ENCODE measurements at places on chromosomes 7 and 10.

- DNase-seq, result no peak
Observed at GRCh38 chr10:21891439-21891838, 112.1 kb downstream of the DNAJC1 start.

- DNase-seq, result no peak
Observed at GRCh38 chr7:137135654-137136350, 207.7 kb downstream of the PTN start.

DNA sequence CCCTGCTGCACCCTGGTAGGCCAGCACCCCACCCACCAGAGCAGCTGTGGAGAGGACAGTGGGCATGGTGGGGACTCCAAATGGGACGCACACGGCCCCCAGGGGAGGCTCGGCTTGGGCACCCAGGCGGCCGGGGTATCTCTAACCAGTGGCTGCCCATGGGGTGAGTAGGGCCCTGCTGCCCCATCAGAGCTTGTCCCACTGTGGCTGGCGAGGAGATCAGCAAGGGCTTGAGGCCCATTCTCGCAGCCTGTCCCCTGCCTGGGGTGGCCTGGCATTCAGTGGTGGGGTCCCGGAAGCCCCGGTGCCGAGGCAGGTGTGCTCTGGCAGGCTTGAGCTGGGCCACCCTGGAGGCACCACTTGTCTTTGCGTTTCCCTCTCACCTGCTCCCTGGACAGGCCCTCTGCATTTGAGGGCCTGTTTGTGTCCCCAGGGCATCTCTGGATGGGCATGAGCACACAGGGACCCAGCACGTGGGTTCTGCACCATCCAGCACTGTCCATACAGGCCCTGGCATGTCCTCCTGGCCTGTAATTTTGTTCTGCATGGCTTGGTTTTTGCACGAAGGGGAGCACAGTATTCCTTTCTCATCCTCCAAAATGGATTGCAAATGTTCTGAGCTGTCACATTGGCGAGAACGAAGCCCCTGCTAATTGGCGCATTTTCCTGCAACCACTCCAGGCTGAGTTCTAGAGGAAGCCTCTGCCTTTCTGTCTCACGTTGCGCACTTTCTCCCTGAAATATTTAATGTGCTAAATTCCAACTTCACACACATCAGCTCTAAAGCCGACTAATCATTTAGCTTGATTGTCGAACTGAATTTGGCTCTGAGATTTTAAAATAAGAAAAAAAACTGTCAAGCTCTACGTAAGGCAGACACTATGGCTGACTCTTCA, 27.2 kb downstream of the PWWP2B start:
- DNase-seq, result no peak

DNA sequence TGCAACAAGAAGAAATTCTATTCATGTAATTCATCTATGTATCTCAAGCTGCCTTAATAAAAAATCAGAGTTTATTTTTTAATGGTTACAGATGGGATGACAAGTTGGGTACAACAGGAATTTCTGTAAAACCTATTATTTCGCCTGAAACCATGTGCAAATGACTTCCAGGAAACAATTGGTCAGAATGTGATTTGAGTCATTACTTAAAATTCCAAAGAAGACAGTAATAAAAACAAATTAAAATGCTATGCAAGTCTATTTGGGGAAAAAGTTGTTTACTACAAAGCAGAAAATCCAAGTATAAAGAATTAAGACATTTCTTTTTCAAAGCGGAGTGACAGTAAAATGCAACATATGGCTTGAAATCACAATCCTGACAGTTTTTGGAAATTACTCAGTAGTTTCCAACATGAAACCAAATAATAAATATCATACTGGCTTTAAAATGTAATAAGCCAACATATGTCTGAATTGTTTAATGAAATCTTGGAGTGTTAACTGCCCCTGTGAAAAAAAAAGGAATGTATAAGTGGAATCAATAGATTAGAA, 41.5 kb upstream of the SEMA3C start:
- DNase-seq, result no peak

DNA sequence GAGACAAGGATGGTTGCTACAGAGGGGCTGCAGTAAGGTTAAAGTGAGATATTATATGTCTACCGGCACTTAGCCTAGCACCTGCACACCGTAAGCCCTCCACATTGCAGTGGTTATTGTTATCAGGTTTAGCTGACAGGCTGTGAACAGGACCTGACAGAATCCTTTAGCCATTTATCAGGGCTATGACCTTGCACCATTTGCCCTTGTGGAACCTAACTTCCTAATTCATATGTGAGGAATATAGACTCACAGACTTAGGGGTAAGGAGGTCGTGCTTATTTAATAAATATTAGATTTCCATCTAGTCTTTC, 10.1 kb downstream of the NCOA4 start:
- no peak for DNase-seq

GRCh38 chr10:59823111-59823510, 69.9 kb upstream of the MRLN start:
- no peak for DNase-seq

DNA sequence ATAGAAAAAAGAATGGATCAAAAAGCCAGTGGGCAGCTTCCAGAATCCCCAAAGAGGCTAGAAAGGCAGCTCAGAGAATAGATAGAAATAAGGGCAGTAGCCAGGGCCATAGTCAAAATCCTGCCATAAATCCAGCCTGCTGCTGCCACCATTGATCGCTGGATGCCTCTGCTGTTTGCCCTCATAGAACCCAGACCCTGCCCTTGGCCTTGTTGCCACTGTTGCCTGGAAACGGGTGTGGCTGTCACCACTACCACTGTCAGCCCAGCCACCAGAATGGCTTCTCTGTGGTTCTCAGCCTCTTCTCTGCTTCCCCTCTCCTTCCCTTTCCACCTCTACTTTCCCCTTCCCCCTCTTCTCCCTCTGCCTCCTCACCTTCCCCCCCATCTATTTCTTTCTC, 57.8 kb downstream of the HHEX start:
- DNase-seq, result no peak

GRCh38 chr10:63667596-63668480, 146.6 kb downstream of the REEP3 start:
- DNase-seq, result no peak

GRCh38 chr10:13787015-13787421, 200.3 kb downstream of the PRPF18 start:
- DNase-seq, result peak; percentile 48

- no peak for DNase-seq
Observed at GRCh38 chr10:62054408-62054807, 152.9 kb downstream of the ARID5B start.

DNA sequence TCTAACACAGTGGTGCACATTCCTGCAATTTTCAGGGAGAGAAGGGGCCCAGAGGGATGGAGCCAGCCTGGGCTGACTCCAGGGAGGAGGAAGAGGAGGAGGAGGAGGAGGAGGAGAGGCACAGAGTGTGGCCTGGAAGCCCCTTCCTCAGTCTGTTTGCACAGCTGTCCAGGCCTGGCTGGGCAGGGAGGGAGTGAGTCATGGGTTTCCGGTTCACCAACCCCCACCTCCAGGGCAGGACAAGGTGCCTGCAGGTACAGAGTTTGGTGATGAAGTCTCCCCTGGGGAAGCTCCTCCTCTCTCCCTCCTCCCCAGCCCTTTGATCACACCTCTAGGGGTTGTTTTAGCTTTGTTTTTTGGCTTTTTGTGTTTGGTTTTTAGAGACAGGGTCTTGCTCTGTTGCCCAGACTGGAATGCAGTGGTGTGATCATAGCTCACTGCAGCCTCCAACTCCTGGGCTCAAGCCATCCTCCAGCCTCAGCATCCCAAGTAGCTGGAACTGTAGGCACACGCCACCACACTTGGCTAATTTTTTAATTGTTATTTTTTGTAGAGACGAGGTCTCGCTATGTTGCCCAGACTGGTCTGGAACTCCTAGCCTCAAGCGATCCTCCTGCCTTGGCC, 77.5 kb upstream of the CUX1 start:
- no peak for DNase-seq

- DNase-seq, result no peak
Observed at GRCh38 chr10:77600640-77601039, 37.0 kb downstream of the KCNMA1 start.

DNA sequence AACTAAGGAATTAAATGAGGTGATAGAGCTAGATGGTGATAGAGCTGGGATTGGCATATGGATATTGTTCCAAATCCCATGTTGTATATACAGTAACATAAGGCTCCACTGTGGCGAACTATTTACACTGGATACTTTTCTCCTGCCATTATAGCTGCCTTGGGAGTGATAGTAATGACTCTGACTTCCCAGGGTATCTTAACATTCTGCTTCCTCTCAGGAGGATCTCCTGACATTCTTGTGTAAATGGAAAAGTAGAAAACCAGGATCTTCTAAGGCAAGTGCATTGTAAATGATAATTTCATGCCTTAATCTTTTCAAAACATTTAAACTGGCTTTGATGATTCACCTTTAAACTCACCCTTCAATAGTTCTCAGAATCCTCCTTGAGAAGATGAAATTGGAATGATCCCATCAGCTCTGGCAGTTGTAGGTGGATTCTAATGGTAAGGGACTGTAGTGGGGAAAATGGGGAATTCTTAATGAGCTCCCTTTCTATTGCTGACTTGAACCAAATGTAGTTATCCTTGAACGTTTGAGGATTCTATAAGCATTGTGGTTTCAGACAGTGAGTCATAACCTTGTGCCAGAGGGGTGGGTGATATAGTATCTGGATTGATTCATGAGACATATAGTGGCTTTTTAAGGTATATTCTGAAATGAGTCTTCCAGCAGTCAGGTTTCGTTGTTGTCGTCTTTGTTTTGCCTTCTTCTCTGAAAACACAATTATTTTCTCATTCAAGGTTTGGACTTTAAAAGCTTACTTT, 450.0 kb downstream of the SUGCT start:
- no peak for DNase-seq

DNA sequence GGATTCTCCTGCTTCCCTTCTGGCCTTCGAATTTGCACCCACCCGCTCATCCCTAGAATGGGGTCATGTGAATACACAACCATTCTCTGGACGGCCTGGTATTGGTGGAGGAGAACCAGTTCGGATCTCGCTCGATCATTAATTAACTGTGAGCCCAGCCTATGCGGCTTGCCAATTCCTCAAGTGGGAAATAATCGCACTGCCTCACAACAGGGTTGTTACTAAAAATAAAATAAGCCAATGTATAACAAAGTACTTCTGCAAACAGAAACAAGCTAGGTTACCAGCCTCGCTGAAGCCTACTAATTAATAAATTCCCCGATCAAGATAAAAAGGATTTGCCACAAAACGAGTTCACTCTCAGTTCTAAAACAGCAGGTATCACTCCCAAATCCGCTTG, 16.2 kb downstream of the CTBP2 start:
- DNase-seq, result no peak

DNA sequence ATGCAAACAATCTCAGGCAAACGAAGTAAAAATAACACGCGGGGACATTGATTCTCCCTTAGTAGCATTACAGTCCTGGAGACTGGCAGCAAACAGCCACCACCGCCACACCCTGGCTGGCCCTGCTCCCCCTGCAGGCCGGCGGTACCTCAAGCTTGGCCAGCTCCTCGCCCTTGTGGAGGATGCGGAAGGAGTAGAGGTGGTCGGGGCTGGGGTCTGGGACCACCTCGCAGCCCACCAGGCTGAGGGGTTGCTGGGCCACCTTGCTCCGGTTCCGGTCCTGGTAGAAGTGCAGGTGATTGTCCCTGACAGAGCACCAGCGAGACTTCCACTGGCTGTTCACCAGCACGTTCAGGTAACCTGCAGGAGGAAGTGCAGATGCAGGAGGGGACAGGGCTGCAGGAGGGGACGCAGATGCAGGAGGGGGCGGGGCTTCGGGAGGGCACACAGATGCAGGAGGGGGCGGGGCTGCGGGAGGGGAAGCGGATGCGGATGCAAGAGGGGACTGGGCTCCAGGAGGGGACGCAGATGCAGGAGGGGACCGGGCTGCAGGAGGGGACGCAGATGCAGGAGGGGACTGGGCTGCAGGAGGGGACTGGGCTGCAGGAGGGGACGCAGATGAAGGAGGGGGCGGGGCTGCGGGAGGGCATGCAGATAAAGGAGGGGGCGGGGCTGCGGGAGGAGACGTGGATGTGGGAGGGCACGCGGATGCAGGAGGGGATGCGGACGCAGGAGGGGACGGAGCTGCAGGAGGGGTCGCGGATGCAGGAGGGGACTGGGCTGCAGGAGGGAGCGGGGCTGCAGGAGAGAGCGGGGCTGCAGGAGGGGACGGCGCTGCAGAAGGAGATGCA, 65.7 kb downstream of the VWA2 start:
- peak; percentile 10 for DNase-seq

DNA sequence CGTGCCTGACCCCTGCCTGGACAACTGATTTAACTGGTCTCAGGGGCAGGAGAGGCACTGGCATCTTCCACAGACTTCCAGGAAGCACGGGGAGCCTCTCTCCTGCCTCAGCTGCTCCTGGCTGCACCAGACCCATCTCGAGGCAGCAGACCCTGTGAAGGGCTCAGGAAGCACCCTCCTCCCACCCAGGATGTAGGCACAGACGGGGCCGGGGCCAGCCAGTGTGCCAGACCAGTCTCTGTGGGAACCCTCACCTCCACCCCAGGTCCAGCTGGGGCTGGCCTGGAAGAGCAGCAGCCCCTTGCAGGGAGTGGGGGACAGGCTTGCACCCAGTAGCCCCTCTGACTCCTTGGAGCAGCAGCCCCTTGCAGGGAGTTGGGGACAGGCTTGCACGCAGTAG, 56.3 kb downstream of the RASGEF1A start:
- DNase-seq, result no peak

GRCh38 chr10:56178210-56178609, 182.8 kb downstream of the ZWINT start:
- DNase-seq, result no peak

DNA sequence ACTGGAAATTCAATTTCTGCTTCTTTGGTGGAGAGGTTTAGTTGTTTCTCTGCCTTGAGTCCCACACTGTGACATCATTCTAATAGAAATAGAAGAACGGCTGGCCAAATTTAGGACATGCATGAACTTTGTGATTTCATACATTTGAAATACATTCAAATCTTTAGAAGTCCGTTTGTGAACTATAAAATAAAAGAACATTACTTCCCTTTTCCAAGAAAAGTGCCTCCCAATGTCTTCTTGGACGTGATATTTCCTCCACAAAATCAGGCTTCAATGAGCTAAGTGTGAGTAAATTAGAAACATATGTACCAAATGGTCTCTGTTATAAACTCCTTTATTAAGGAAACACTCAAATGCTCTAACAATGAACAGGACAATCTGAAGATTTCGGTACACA, 314.5 kb upstream of the AKR1E2 start:
- no peak for DNase-seq

GRCh38 chr10:84224411-84225028, 824 bp downstream of the LRIT2 start:
- no peak for DNase-seq

DNA sequence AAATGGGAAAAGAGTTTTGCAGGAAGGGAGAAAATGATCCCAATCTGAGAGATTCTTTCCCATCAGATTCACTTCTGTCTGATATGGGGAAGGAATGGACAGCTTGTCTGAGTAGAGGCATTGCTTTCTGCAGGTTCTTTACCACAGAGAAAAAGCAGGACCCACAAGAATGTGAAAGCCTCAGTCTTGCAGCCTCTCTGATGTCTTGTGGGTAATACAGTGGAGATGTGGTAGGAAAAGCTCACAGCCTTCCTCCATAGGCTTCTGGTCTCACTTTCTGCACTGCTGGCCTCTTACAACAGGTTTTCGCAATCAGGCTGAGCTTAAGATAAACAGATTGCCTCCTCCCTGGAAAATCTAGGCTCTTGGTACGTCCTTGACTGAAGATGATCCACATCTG, 551 bp downstream of the IFIT1 start:
- DNase-seq, result no peak

All from stimulated activated CD8-positive, alpha-beta memory T cell treated with anti-CD3 and anti-CD28 coated beads, Interleukin-4, amount 100 ng/mL, for 4 hours (primary cell).